ENCODE measurements at places on chromosomes 1 and 21. TPM values are rescaled to one million over a fixed set of nuclear protein-coding genes. Genes with fewer than 3 reads are reported as not detected.

The KCNN3 gene
- total RNA-seq, result 7.3 TPM

The GRIK1 gene
- total RNA-seq, result not detected

The NT5C1A gene
- not detected for total RNA-seq

The TNFRSF14 gene
- total RNA-seq, result 301 TPM

GRCh38 chr1:112926858-112927257 lies 29.1 kb downstream of the SLC16A1 start:
- DNase-seq, result no peak

DNA sequence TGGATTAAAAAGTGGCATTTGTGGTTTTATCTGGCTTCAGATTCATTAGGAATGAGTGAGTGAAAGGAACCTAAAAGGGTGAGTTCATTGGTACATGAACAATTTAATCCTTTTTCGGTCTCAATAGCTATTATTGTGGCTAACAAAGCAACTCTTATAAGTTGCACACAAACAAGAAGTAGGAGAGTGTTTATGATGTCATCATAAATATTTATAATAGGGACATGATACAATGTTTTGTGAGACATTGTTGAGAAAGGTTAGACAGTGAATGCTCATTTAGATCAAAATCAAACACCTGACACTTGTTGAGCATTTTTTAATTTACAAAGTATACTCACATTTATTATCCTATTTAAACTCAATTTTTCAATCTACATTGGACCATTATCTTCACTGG lies 363.4 kb downstream of the PDE4B start:
- DNase-seq, result no peak

- DNase-seq, result no peak
These were observed 53.8 kb upstream of the PTGFR start for GRCh38 chr1:78436961-78437360.

The SPRR1A gene
- total RNA-seq, result not detected

The FOXO6 gene
- total RNA-seq, result under 0.01 TPM

DNA sequence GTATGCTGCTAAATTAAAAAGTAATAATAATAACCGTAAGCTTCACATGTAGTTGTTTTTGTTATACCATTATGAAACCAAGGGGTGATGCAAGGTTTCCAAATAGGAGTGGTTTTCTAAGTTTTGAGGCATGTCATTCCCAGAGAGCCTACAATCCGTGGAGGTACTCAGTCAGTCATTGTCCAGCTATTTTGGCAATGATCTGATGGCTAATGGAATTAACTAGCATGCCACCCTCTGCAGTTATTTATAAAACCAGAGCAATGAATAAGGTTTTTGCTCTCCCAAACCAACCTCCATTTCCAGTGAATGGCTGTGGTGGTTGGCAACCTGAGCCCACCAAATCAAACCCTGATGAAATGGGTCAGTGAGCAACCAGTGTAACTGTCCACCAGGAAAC lies 106.4 kb downstream of the TBX15 start:
- no peak for DNase-seq

DNA sequence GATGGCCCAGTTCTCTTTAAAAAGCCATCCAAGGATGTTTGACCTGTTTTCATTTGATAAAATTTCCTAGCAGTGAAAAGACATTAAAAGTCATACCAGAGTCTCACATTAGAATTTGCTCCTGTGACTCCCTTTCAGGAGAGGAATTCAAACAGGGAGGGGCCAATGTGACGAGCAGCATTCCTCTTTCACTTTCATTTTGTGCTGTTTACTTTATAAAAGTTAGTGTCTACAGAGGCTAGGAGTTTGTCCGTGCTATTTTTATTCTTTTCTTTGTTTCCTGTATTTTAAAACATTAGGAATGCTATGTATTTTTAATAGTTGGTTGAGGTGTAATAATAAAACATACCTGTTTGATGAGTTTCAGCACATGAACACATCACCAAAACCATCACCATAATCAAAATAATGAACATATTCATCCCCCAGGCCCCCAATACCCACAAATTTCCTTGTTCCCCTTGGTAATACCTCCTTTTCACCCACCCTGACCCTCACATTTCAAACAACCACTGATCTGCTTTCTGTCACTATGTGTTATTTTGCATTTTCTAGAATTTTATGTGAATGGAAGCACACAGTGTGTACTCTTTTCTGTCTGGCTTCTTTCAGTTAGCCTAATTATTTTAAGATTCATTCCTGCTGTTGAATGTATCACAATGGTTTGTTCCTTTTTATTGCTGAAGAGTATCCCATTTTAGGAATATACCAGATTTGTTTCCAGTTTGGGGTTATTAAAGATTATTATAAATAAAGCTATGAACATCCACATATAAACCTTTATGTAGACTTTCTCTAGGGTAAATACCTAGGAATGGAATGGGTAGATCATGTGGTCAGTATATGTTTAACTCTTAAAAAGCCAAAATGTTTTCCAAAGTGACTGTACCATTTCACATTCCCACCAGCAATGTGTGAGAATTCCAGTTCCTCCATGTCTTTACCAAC lies 129.5 kb downstream of the TENT5C start:
- DNase-seq, result peak; percentile 43

The CYP4X1 gene
- total RNA-seq, result 0.58 TPM

GRCh38 chr1:154851392-154852177 lies 18.5 kb downstream of the KCNN3 start:
- DNase-seq, result no peak

The BGLAP gene
- total RNA-seq, result not detected

- DNase-seq, result no peak
These were observed 43.3 kb downstream of the KRTAP19-8 start for GRCh38 chr21:30994932-30995331.

DNA sequence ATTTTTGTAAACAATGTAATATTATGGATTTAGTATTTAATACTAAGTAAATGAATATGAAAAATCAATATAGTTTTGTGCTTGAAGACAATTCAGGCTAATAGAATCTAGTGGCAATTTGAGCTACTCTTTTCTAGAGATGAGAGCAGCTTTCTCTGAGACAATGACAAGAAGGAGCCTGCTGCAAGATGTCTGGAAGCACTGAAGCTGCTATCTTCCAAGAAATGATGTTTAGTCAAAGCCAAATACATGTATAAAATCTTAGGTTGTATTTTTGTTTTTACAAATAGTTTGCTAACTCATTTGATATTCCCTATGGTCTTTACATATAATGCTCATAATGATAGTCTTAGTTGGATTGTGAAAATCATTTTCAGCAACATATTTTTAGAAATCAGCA lies 103.9 kb upstream of the COL24A1 start:
- no peak for DNase-seq

DNA sequence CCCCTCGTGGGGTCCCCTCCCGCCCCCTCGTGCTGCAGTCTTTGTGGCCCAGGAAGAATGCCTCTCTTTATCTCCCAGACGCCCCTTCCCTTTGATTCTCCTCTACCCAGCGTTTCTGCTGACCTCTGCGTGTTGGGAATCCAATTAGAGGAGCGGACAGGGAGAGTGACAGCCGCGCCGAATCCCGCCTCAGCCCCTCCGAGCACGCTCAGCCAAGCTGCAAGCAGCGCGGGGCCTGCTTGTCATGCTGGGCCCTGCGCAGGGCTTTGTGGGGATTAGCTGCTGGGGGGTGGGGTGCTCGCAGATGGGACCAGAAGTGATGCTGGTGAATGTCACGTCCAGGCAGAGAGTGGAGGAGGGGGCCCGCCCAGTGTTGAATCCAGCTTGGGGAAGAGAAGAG lies 91.1 kb downstream of the EPHB2 start:
- DNase-seq, result no peak

The CDK18 gene
- total RNA-seq, result 97.8 TPM

The KCNE2 gene
- 115 TPM for total RNA-seq

DNA sequence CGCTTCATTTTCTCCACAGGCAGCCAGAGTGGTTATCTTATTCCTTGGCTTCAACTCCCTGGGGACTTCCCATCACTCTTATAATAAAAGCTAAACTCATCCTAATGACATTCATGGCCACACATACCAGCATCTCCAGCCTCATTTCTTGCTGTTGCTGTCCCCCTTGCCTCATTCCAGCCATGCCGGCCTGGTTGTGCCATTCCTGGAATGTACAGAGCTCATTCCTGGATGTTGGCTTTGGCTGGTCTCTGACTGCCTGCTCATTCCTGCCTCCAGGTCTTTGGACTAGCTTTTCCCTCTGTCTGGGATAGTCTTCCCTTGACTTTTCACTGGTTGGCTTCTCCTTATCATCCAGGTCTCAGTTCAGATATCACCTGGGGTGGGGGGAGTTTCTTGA lies 2.4 kb upstream of the PEF1 start:
- DNase-seq, result no peak

- DNase-seq, result no peak
These were observed 301.7 kb downstream of the GRIK1 start for GRCh38 chr21:29638138-29638537.

- no peak for DNase-seq
These were observed 35.9 kb downstream of the ZNF496 start for GRCh38 chr1:247295746-247296145.

DNA sequence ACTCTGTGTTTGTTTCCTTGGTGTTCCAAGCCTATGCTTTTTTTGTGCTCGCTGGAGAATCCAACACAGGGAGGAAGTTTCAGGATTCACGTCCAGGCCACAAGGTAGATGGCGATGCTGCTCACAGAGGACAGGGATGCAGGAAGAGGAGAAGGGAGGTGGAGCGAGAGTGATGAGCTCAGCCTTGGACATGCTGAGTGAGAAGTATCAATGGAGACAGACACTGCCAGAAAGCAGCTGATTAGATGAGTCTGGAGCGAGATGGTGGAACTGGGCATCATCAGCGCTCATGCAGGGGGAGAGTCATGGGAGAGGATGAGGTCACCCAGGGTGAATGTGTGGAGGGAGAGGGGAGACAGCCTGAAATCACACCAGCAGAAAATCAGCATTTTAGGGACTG lies 110.0 kb downstream of the GLUL start:
- no peak for DNase-seq

DNA sequence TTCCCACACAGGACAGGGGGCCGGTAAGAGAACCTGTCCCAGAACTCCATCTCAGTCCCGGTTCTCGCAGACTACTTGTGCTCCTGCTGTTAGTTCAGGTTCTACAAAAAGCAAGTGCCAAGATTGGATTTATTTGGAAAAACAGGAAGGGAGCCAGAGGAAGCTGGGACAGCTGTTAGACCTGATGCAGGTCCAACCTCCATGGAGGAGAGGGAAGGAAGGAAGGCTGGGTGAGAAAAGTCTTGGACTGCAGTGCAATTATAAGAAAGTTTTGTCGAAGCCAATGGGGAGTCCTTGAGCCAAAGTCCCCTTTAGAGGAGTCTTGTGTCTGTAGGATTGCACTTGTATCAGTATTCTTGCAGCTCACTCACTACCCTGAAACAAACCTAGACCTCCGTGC lies 191.2 kb downstream of the GREM2 start:
- DNase-seq, result no peak

The CCT3 gene
- 124 TPM for total RNA-seq

GRCh38 chr1:200351425-200351824 lies 58.4 kb downstream of the ZNF281 start:
- DNase-seq, result no peak

GRCh38 chr1:226714148-226714547 lies 24.9 kb downstream of the ITPKB start:
- DNase-seq, result no peak

DNA sequence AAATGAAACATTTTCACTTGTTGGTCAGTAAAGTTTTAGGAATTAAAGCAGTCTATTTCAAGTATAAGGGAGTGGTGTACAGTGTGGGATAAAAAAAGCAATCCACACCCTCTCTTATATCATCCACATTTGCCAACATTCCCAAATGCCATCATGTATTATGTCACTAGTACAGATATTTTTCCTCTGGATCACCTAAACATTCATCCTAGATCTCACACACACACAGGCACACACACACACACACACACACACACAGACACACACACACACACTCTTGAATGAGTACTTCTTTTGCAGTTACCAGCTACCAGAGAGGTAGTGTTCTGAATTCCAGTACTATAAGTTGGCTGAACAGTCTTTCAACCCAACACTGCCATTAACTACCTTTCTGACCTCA lies 1369.1 kb upstream of the ADGRL4 start:
- DNase-seq, result no peak

- no peak for DNase-seq
These were observed 21.7 kb downstream of the CACNA1S start for GRCh38 chr1:201090541-201090940.

DNA sequence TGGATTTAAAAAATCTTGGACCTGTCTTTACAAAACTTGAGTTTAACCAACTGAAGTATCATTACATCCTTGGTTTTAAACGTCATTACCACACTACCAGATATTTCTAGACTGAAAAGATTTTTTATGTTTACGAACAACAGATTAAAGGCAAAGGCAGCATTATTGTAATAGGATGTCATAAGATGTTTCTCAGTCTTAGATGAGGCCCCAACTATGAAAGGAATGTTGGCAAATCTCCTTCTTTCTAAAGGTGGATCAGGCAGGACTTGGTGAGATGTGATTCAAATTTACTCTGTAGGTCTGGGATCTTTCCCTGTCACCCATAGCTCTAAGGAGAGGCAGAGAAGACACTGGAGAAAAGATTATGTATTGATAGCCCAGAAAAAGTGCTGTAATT lies 417.9 kb downstream of the PTBP2 start:
- no peak for DNase-seq

- no peak for DNase-seq
These were observed 7.2 kb downstream of the SNX7 start for GRCh38 chr1:98668733-98669132.

DNA sequence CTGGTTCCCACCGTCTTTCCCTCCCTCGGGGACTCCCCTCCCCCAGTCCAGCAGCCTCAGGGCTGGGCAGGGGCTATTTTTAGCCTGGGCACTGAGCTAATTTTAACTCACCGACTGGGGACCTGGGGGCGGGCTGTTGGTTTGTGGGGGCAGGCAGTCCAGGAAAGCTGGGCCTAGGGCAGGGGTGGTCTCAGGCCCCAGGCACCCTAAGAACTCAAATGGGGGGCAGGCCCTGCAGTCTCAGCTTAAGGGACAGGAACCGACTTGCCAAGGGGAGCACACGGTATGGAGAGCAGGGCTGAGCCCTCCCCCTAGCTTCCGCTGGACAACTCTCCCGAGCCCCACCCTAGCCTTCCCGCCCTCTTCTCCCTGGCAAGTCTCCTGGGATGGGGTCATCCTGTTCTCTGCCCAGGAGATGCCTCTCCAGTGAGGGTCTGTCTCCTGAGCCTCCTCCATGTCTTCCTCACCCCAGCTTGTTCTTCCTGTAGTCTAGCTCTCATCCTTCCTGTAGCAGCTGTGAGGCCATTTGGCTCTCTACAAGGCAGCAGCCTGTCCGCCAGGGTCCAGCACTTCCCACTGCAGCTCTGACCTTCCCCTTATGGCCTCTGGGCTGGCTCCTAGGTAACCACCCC lies 10.1 kb downstream of the MEF2D start:
- no peak for DNase-seq

The LMOD1 gene
- total RNA-seq, result 81.1 TPM

The TESK2 gene
- 11.2 TPM for total RNA-seq

GRCh38 chr1:168939110-168939946 lies 167.2 kb upstream of the ATP1B1 start:
- no peak for DNase-seq
